Gastrocnemius medialis (tissue), 4 donors: ENCODE measurements at places on chromosomes 16 and 17. TPM values are rescaled to one million over a fixed set of nuclear protein-coding genes. Genes with fewer than 3 reads are reported as not detected.

- H3K27ac ChIP-seq, result no peak overlapping the region
- H3K4me1 ChIP-seq, result peaks cover 30% of the 10 kb centered on the region
- H3K4me3 ChIP-seq, result no peak overlapping the region
- DNase-seq, result no peak
These were observed 63.6 kb upstream of the ERN1 start for GRCh38 chr17:64193561-64193960.

- no peaks in the 10 kb centered on the region for H3K27me3 ChIP-seq
- H3K4me3 ChIP-seq, result no peak overlapping the region
- DNase-seq, result no peak
- no peaks in the 10 kb centered on the region for H3K36me3 ChIP-seq
- H3K27ac ChIP-seq, result no peak overlapping the region
These were observed 520.4 kb downstream of the WWOX start for GRCh38 chr16:78619811-78620210.

- H3K4me1 ChIP-seq, result peaks cover 15% of the 10 kb centered on the region
- peak; percentile 29 for DNase-seq
- H3K36me3 ChIP-seq, result no peaks in the 10 kb centered on the region
- H3K4me3 ChIP-seq, result no peak overlapping the region
These were observed 20.8 kb upstream of the PLLP start for GRCh38 chr16:57305159-57305811.

DNA sequence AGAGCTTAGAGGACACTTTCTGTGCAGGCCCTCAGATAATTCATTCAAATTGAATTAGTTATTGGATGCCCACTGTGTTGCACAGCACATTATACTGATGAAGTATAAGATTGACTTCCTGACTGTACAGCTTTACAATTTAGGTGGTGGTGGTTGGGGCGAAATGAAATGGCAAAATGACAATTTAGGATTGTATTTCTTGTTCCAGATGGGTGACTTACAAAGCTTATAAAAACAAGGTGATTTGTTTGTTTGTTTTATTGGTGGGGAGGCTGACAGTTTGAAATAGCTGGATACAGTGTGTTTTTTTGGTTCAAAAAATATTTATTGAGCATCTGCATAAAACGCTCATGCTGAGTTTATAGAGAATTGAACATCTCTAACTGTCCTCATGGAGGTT, 1.6 kb downstream of the MAP2K4 start:
- no peaks in the 10 kb centered on the region for H3K36me3 ChIP-seq
- no peak overlapping the region for H3K27ac ChIP-seq
- no peaks in the 10 kb centered on the region for H3K27me3 ChIP-seq
- peaks cover 42% of the 10 kb centered on the region for H3K4me1 ChIP-seq
- no peak for DNase-seq

DNA sequence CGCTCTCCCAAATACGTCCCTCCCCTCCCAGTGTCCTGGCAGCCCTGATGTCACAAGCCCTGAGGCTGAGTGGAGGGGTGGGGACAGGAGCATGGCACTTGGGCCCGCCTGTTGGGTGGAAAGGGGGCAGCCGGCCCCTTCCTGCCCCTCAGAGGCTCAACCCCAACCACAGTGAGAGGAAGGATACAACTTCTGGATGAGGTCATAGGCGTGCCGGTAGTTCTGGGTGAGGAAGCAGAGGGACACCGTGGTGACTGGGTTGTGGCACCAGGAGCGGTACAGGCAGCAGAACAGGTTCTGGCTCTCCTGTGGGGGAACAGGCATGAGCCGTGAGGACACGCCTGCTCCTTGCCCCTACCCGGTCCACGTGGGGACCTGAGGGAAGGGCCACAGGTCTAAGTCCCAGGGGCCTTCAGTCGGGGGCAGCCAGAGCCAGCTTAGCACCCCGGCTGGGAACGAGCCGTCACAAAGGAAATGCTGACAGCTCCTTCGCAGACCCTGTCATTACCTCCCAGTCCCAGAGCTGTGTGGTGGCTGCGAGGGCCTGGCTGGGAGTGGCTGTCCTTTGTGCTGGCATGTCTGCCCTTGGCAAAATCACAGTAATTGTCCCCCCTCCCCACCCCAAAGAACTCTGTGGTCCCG, 11.2 kb upstream of the MTSS2 start:
- H3K27me3 ChIP-seq, result no peaks in the 10 kb centered on the region
- peaks cover 77% of the 10 kb centered on the region for H3K4me1 ChIP-seq
- H3K36me3 ChIP-seq, result no peaks in the 10 kb centered on the region
- no peak overlapping the region for H3K4me3 ChIP-seq

- peak overlapping the region; percentile 83 for H3K27ac ChIP-seq
- H3K27me3 ChIP-seq, result no peaks in the 10 kb centered on the region
- DNase-seq, result no peak
- no peaks in the 10 kb centered on the region for H3K36me3 ChIP-seq
- no peak overlapping the region for H3K4me3 ChIP-seq
These were observed 57.7 kb downstream of the SREBF1 start for GRCh38 chr17:17779015-17779611.

GRCh38 chr17:61047515-61047914, 352.1 kb upstream of the TBX2 start:
- no peak overlapping the region for H3K27ac ChIP-seq
- H3K36me3 ChIP-seq, result no peaks in the 10 kb centered on the region
- H3K4me1 ChIP-seq, result no peaks in the 10 kb centered on the region
- DNase-seq, result no peak
- H3K4me3 ChIP-seq, result no peak overlapping the region

DNA sequence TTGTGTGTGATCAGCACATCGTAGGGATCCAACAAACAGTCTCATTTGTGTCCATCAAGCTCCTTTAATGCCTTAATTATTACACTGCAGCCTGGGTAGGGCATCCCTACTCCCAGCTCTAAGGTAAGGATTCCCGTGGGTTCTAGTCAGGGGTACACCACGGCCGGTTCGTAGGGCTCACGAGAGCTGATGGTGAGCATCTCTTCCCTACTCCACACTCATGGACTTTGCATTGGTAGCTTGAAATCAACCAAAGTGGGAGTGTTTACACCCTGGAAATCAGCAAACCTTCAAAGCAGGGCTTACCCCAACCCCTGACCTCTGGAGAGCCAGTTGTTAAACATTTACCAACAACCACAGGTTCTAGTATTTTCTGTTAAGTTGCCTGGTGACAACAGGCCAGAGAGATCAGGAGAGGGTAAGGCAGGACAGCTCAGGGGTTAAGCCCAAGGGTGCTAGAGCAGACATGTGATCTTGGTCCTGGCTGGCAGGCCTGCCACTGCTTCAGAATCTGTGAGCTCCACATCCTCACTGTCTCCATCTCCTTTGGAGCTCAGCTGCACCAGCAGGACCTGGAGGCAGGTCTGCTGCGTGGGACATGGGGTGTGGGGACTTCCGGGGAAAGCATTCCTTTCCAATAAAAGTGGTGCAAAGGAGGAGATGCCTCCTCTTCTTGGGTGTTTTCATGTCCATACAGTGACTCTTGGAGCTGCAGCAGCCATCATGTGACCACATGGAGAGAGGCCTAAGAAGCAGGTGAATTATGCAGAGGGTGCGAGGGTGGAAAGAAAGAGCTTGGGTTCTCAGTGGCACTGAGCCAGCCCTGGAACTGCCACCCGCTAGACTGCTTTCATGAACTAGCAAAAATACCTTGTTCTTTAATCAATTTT, 36.1 kb upstream of the ZCCHC14 start:
- H3K27me3 ChIP-seq, result no peaks in the 10 kb centered on the region
- H3K4me1 ChIP-seq, result no peaks in the 10 kb centered on the region
- no peak overlapping the region for H3K4me3 ChIP-seq
- no peak for DNase-seq
- H3K27ac ChIP-seq, result no peak overlapping the region
- H3K36me3 ChIP-seq, result no peaks in the 10 kb centered on the region

- H3K27me3 ChIP-seq, result no peaks in the 10 kb centered on the region
- no peaks in the 10 kb centered on the region for H3K36me3 ChIP-seq
- no peak overlapping the region for H3K4me3 ChIP-seq
These were observed 132.7 kb downstream of the FTO start for GRCh38 chr16:53836680-53837079.

DNA sequence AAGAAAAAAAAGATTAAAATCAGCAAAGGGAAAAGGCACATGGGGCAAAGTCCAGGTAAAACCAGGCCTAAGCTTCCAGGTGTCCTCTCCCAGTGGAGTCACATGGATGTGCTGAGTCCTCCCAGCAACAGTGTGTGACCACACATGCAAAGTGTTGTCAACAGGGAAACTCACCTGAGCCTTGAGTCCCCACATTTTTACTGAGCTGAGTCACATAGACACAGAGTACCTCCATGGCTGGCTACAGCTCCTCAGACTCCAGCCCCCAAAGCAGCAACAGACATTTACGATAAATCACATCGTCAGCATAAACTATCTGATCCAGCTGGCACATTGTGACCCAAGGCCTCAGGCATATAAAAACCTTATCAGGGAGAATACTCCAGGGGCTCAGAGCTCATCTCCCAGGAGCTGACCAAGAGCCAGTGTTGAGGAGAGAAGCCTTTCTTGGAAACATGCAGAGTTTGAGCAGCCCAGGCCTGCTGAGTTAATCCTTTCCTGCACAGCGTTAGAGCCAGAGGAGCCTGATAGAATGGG, 20.5 kb downstream of the ERCC4 start:
- H3K27me3 ChIP-seq, result no peaks in the 10 kb centered on the region
- H3K4me1 ChIP-seq, result peaks cover 34% of the 10 kb centered on the region
- H3K36me3 ChIP-seq, result no peaks in the 10 kb centered on the region
- H3K27ac ChIP-seq, result peak overlapping the region; percentile 39
- DNase-seq, result no peak
- no peak overlapping the region for H3K4me3 ChIP-seq

GRCh38 chr17:17119533-17119932, 77.3 kb downstream of the MPRIP start:
- DNase-seq, result no peak
- peak overlapping the region; percentile 34 for H3K27ac ChIP-seq
- H3K4me1 ChIP-seq, result peaks cover 61% of the 10 kb centered on the region
- no peak overlapping the region for H3K4me3 ChIP-seq
- H3K36me3 ChIP-seq, result no peaks in the 10 kb centered on the region

DNA sequence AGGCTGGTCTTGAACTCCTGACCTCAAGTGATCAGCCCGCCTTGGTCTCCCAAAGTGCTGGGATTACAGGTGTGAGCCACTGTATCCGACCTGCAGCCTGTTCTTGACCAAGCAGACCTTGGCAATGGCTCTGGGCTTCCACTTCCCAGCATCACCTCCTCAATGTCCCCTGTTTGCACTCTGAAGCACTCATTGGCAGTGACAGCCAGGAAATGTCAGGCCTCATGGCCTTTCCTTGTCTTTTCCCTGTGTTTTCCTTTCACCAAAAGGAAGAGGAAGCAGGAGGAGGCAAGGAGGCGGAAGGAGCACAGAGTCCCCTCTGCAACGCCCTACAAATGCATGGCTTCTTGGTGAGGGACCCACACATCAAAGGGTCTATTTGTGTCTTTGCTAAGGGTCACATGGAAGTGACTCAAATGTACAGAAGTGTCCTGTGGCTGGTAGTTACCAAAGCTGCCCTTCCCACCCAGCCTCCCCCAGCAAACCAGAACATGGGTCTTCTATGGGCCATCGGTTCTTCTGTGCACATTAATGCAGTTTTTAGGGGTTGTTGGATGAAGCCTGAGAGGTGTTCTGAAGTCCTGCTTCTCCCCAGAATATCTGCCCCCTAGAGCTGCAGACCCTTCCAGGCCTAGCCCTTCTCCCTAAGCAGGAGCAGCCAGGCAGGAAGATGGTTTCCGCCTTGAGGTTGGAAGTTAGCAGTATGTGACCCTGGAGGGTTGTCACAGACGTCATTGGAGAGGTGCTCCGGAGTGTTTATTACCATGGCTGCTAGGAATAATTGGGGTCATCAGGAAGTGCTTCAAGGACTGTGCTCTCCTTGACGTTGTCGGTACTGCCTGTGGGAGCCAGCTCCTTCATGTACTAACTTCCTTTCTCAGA, 60.8 kb downstream of the WIPI1 start:
- H3K4me1 ChIP-seq, result peaks cover 17% of the 10 kb centered on the region
- peak overlapping the region; percentile 41 for H3K27ac ChIP-seq
- no peak overlapping the region for H3K4me3 ChIP-seq
- no peak for DNase-seq
- H3K36me3 ChIP-seq, result no peaks in the 10 kb centered on the region
- no peaks in the 10 kb centered on the region for H3K27me3 ChIP-seq

DNA sequence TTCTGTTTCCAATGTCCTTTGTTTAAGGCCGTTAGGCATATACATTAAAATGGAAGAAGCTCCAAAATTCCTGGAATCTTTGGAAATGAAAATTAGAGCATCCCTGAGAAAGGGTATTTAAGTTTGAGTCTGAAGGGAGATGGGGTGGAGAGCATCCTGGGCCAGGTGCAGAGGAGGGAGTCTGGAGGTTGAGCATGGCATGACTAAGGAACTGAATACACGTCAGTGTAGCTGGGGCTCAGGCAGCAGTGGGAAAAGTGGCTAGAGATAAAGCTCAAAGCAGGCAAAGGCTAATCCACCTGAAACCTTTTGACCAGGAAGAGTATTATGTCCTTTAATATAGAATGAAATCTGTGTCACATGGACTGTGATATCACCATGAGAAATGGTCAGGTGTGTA, 669.0 kb upstream of the RBFOX1 start:
- no peak overlapping the region for H3K4me3 ChIP-seq
- no peaks in the 10 kb centered on the region for H3K27me3 ChIP-seq
- no peaks in the 10 kb centered on the region for H3K36me3 ChIP-seq
- no peak overlapping the region for H3K27ac ChIP-seq

- H3K27ac ChIP-seq, result no peak overlapping the region
- H3K4me3 ChIP-seq, result no peak overlapping the region
- no peak for DNase-seq
These were observed 345.1 kb downstream of the XYLT1 start for GRCh38 chr16:17125671-17126070.

GRCh38 chr17:68576137-68576536, 25.0 kb downstream of the FAM20A start:
- no peak for DNase-seq
- H3K36me3 ChIP-seq, result no peaks in the 10 kb centered on the region
- no peaks in the 10 kb centered on the region for H3K4me1 ChIP-seq
- peak overlapping the region; percentile 2 for H3K27ac ChIP-seq

STX1B gene
- 0.36 TPM for total RNA-seq

GPRC5C gene
- 138 TPM for total RNA-seq

KRTAP4-1 gene
- not detected for total RNA-seq

ZG16 gene
- total RNA-seq, result 1.7 TPM

ACSM3 gene
- 0.49 TPM for total RNA-seq

ABCC12 gene
- total RNA-seq, result 0.40 TPM

VPS25 gene
- total RNA-seq, result 53.8 TPM
